ENCODE measurements at places on chromosomes 5 and 9.

- H3K4me3 ChIP-seq = no peak overlapping the region
- H3K4me1 ChIP-seq = peaks cover 81% of the 10 kb centered on the region
- H3K36me3 ChIP-seq = no peaks in the 10 kb centered on the region
- no peaks in the 10 kb centered on the region for H3K27me3 ChIP-seq
Measured at GRCh38 chr9:120883608-120883996, 6.6 kb upstream of the PHF19 start.

DNA sequence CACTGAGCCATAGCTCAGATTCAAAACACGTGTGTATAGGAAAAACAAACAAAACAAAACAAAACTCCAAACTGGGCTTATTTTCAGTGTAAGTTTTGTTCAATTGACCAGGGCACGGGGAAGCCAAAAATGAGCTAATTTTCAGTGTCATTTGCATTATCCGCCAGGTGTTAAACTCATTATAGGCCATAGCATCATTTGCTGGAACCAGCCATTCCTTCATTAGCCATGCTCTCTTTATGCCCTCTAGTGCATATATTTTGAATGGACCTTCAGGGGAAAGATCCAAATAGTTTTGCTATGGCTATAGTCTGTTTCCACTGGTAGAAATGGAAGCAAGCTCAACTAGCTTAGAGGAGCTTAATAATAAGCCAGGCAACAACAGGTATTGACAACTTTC lies 1205.2 kb upstream of the DMAC1 start:
- H3K4me3 ChIP-seq = no peak overlapping the region
- H3K36me3 ChIP-seq = no peaks in the 10 kb centered on the region
- DNase-seq = no peak
- no peaks in the 10 kb centered on the region for H3K27me3 ChIP-seq

DNA sequence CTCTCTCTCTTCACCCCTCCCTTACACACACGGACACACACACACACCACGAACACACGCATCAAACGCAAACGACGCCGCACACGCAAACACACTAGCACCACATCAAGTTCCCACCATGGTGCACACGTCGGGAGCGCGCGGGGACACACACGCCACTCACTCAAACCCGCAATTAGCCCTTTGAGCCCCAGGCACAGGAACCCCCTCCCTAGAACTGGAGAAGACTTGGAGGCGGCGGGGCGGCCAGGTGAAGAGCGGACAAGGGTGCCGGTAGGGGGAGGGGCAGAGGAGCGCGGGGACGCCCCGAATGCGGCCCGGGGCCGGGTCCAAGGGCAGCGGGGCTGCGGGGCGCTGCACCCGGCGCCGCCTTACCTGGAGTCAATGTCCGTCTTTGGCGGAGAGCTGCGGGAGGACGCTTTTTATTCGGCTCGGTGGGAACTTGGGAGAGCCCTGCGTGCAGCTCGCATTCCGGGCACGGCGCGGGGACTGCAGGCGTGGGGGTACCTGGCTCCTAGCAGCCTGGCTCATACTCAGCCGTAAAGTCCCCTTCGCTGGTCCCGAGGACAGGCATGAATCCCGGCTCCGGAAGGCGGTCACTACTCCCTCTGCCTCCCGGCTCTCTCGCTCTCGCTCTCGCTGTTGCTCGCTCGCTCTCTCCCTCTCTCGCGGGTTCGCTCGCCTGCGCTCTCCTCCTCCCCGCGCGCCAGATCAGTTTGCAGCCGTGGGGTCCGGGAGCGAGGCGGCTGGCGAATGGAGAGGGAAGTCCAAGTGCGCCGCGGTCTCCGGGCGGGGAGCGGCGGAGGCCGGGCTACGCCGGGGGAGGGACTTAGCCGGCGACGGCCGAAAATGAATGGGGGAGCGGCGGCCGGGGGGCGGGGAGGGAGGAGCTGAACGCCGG lies at the start of gene BRINP1:
Gene BRINP1, minus strand, starts transcription at position 755 of the 901 bp plus-strand sequence. CDS start 56,080 bp downstream, outside the sequence.
- H3K27ac ChIP-seq = no peak within 1 kb of the TSS
- peaks cover 30% of the 10 kb centered on the region for H3K27me3 ChIP-seq
- no peak within 1 kb of the TSS for H3K4me3 ChIP-seq
- DNase-seq = no peak
- no peaks in the 10 kb centered on the region for H3K4me1 ChIP-seq

DNA sequence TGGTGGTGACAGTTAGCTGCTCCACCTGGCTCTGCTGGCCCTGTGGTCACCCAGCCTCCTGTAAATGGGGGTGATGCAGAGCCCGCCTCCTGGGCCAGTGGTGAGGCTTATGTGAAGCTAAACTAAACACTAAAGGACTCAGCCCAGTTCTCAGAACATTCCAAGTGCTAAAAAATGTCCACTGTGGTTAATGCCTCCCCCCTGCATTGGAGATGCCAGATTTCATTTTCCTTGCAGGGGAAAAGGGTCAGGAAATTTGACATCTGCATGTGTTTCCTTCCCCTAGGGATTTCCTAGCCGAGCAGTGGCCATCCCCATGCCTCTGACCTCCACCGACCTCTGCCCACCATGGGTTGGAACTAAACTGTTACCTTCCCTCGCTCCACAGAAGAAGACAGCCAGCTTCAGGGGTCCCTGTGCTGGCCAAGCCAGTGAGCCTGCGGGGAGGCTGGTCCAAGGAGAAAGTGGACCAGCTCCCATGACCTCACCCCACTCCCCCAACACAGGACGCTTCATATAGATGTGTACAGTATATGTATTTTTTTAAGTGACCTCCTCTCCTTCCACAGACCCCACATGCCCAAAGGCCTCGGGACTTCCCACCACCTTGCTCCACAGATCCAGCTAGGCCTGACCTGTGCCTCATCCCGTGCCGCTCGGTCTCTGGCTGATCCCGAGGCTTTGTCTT lies 13.0 kb downstream of the CD74 start:
- H3K27ac ChIP-seq = peak overlapping the region; percentile 34
- no peak for DNase-seq
- H3K4me3 ChIP-seq = no peak overlapping the region
- no peaks in the 10 kb centered on the region for H3K4me1 ChIP-seq

- peak overlapping the region; percentile 64 for H3K4me3 ChIP-seq
- peaks cover 30% of the 10 kb centered on the region for H3K4me1 ChIP-seq
- peaks cover 5% of the 10 kb centered on the region for H3K27me3 ChIP-seq
- H3K36me3 ChIP-seq = peaks cover 3% of the 10 kb centered on the region
- peak overlapping the region; percentile 13 for H3K27ac ChIP-seq
- peak; percentile 60 for DNase-seq
Measured at GRCh38 chr5:136037001-136037705, 8.4 kb downstream of the TGFBI start.

DNA sequence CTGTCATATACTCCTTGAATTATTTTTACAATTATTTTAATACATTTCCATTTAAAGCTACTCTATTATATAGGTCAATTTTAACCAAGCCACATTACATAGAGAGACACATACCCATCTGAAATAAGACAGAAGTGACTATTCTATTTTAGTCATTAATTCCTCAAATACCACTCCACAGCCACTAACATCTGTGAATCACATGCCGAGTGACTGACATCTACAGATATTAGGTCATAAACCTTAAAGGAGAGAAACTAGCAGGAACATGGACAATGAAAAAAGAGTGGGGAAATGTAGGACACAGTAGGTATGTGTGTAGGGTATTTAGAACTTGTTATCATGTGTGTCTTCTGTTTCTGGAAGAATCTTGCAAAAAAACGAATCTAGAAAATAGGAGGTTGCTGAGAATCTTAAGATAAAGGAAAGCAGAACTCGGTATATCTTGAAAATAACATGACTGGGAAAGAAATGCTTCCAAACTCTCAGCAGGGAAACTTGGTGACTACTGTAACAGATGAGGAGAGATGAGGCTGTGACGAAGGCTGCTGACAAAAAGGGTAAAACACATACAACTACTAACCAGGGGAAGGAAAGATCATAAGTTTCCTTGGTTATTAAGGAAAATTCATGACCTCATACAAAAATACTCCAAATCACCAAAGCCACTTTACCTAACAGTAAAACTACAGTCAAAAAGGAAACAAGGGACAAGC lies 84.6 kb downstream of the PLPP1 start:
- H3K4me3 ChIP-seq = no peak overlapping the region
- no peak for DNase-seq
- H3K27me3 ChIP-seq = no peaks in the 10 kb centered on the region

- H3K27ac ChIP-seq = no peak overlapping the region
- no peaks in the 10 kb centered on the region for H3K27me3 ChIP-seq
- H3K4me1 ChIP-seq = peaks cover 17% of the 10 kb centered on the region
- H3K4me3 ChIP-seq = no peak overlapping the region
- H3K36me3 ChIP-seq = peaks cover 6% of the 10 kb centered on the region
- peak; percentile 58 for DNase-seq
Measured at GRCh38 chr9:135504262-135505243, 4.1 kb downstream of the MRPS2 start.

DNA sequence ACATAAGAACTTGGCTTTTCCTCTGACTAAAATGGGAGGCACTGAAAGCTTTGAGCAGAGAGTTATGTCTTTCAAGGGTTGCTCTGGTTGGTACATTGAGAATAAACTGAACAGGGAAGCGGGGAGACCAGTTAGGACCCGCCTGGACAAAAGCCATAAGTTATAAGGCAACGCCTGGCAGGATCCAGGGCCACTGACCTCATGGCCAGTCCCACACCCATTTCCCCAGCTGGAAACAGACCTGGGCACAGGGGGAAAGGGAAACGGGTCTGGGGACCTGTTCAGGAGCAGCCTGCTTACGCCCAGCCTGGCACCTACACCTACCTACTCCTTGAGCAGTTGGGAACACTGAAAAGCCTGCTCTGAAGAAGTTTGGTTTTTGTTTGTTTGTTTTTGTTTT lies 1.3 kb downstream of the SPINK4 start:
- no peak overlapping the region for H3K27ac ChIP-seq
- H3K36me3 ChIP-seq = no peaks in the 10 kb centered on the region
- peaks cover 6% of the 10 kb centered on the region for H3K4me1 ChIP-seq
- DNase-seq = no peak

DNA sequence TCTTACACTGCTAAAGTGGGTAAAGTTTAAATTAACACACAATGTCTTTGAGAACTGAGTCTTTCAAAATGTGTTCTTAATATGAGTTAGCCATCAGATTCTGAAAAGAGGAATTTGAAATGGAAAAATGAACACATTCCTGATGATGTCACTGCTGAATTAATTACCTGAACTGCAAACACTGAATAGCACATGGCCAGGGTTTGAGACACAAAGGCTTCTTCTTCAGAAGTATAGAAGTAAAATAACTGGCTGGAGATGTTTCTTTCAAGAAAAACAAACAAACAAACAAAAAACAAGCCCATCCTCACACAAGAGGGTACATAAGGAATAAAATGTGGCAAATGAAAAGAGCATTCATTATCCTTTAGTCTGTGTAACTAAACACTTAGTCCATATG lies 7.1 kb downstream of the GLIS3 start:
- peaks cover 40% of the 10 kb centered on the region for H3K4me1 ChIP-seq
- DNase-seq = no peak
- peaks cover 39% of the 10 kb centered on the region for H3K27me3 ChIP-seq
- no peak overlapping the region for H3K4me3 ChIP-seq

Measured in activated T-cell treated with anti-CD3 and anti-CD28 coated beads, Interleukin-2, amount 50 U/mL, for 72 hours (primary cell).